ENCODE measurements at places on chromosomes 11 and 22. TPM values are rescaled to one million over a fixed set of nuclear protein-coding genes. Genes with fewer than 3 reads are reported as not detected.

The FGF4 gene
- total RNA-seq, result not detected

The SYT9 gene
- 6.1 TPM for total RNA-seq

The SPON1 gene
- total RNA-seq, result 36.4 TPM

The GVQW3 gene
- 19.9 TPM for total RNA-seq

The OR5P2 gene
- not detected for total RNA-seq

The LGALS12 gene
- total RNA-seq, result not detected

The APOA4 gene
- total RNA-seq, result not detected

The CATSPERZ gene
- 0.98 TPM for total RNA-seq

The PHETA2 gene
- total RNA-seq, result 2.5 TPM

The TTC12 gene
- total RNA-seq, result 2.7 TPM

The CARNS1 gene
- 0.25 TPM for total RNA-seq

The GLYAT gene
- total RNA-seq, result 0.25 TPM

The ZNF214 gene
- 10.1 TPM for total RNA-seq

The VEGFB gene
- total RNA-seq, result 24.1 TPM

The NEFH gene
- 0.49 TPM for total RNA-seq

The ISX gene
- not detected for total RNA-seq

The NOX4 gene
- 6.9 TPM for total RNA-seq

The EXPH5 gene
- 0.49 TPM for total RNA-seq

All from temporal lobe (tissue), 4 donors.